NCI-H2081 (cell line): ENCODE measurements at places on chromosomes 7 and 10.

DNA sequence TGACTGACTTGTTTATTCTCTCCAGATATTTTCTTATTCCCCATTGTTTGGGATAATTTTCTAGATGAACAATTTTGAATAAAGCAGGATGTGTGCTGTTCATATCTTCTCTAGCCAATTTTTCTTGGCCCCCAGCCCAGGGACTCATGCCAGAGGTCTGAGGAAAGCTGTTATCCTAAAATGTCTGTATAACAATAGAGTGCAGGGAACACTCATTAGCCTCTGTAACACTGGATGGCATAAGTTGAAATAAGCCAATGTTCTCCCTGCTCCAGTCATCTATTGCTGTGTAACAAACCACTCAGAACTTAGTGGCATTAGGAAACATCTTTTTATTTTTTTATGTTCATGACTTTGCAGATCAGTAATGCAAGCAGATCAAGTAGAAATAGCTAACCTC is 121.7 kb upstream of the TRIM24 start:
- peak; percentile 81 for DNase-seq

- DNase-seq = no peak
Measured at GRCh38 chr10:11875494-11876281, 52.5 kb downstream of the PROSER2 start.

DNA sequence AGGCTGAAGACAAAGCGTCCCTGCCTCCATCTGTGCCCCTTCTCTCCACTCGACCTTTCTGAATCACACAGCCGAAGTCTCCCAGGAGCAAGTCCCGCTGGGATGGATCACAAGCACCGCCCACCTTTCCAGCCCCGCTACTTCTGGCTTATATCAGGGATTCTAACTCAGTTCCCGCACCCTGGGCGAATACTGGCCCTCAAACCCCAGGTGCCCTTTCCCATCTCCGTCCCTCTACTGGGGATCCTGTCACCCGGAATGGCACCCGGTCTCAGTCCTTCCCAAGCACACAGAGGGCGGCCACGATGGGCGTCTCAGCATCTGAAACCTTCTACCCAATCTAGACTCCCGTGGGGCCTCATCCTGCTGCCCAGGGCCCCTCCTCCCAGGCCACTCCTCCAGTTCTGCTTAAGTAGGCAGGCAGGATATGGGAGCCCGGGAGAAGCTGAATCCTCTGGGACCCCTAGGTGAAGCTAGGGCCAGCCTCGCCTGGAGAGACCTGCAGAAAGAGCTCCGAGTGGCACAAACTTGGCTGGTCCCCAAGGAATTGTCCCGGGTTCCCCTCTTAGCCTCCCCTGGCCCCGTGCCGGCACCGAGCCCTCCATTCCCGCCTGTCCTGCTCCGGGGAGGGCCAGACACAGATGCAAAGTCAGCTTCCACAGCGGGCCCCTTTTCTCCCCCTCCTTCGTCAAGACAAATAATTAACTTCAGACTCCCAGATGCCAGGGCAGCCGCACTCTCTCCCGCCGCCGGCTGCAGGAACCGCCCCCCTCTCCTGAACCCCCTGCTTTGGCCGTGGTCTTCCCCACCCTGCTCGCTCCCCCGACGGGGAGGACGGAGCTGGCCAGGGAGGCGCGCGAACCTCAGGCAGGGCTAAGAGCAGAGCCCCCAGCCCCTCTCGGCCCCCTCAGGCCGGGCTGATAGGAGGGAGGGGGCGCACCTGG is 612 bp downstream of the KCP start:
- no peak for DNase-seq

DNA sequence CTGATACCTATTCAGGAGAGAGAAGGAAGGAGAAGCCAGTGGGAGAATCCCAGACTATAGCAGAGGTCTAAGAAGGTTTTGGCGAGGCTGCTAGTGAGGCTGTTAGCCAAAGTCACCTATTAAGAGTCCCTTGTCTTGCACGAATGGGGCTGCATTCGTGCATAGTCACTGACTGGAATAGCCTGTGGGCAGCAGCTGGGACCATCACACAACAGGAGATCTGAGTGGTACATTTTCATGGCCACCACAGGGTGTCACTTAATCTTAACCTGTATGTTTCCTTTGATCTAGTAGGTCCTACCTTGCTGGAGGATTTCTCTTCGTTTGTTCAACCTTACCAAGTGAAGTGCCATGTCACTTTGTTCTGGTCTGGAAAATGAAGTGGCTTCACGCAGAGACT is 319.9 kb downstream of the BMPER start:
- no peak for DNase-seq

DNA sequence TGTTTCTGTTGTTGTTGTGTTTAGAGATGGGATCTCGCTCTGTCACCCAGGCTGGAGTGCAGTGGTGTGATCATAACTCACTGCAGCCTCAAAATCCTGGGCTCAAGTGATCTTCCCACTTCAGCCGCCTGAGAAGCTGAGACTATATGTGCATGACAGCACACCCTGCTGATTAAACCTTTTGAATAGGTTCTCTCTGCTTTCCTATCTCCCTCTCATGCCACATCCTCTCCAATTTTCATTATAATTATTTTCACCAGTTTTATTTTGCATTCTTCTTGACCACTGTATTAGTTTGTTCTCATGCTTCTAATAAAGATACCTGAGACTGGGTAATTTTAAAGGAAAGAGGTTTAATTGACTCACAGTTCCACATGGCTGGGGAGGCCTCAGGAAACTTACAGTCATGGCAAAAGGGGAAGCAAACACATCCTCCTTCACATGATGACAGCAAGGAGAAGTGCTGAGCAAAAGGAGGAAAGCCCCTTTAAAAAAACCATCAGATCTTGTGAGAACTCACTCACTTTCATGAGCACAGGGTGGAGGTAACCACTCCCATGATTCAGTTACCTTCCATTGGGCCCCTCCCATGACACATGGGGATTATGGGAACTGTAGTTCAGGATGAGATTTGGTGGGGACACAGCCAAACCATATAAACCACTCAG is 12.9 kb downstream of the AGK start:
- no peak for DNase-seq

DNA sequence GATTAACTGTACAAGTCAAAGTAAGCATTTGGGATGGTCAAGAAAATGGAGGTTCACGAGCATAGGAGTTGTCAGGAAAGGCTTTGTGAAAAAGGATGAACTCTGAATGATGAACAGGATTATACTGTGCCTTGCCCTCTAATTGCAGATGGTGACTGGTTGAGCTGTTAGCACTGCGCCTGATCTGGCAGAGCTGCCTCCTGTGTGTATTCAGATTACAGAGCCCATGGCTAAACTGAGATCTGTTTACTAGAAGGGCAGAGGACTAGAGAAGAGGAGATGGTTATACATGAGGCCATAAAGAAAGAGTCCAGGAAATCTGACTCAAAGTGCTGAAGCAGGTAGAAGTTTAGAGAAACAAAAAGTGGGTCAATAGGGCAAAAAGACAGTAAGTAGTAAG is 29.7 kb downstream of the LRRC72 start:
- DNase-seq = no peak

DNA sequence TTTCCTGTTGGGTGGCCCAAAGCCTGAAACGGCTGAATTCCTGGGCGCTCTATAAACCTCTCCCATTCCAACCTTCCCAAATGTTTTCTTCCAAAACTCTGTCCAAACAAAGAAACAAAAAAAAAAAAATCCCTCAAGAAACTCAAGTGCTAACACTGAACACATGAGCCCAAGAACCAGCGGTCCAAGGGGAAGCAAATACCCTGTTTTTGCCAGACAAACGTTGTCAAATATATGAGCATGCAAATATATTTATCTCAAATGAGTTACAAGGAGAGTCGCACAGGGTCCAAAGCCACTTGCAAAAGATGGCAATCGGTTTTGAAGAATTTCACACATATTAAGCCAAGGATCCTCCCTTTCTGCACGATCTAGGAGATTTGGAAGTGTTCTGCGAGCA is 23.3 kb upstream of the EMX2 start:
- DNase-seq = no peak

DNA sequence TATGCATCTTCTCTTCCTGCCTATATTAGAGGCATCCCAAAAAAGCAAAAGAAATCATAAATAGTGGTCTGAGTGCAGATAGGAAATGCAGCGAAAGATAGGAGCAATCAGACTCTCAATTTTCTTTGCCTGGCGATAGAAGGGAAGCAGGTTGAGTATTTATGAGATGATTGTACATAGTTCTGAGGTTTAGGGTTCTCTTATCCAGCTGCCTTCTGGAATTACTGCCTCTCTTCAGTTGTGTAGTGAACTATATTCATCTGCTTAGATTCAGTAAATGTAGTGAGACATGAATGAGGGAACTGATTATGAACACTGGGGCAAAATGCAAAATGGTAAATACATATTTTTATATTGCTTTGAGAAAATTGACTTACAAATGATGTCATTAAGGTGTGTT is 93.0 kb upstream of the CYP26C1 start:
- no peak for DNase-seq

DNA sequence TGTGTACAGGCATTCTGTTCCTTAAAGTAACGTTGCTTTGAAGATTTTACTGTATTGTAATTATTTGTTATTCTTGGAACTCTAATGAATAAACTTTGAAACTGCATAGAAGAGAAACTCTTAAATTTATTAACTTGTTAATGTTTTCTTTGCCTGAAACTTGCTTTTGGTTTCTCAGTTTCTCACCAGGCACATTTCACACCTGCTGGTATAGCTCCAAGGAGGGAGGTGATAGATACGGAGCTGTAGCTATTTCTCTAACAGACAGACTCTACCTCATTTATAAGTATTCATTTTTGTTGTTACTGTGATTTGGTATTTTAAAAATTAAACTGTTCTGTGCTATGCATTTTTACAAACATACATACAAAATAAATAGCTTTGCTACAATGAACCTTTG is 32.7 kb downstream of the R3HCC1L start:
- no peak for DNase-seq

DNA sequence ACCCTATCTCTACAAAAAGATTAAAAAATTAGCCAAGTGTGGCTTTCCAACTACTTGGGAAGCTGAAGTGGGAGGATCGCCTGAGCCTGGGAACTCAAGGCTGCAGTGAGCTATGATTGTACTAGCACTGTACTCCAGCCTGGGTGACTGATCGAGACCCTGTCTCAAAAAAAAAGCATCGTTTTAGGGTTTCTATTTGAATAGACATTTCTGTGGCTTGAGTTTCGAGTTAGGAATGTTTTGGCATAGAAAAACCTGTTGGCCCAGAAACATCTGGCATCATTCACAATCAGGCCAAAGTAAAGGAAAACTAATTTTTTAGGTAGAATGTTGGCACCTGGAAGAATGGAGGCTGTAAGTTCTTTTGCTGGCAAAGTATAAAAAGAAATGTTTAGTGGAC is 72.4 kb downstream of the AUTS2 start:
- DNase-seq = no peak

DNA sequence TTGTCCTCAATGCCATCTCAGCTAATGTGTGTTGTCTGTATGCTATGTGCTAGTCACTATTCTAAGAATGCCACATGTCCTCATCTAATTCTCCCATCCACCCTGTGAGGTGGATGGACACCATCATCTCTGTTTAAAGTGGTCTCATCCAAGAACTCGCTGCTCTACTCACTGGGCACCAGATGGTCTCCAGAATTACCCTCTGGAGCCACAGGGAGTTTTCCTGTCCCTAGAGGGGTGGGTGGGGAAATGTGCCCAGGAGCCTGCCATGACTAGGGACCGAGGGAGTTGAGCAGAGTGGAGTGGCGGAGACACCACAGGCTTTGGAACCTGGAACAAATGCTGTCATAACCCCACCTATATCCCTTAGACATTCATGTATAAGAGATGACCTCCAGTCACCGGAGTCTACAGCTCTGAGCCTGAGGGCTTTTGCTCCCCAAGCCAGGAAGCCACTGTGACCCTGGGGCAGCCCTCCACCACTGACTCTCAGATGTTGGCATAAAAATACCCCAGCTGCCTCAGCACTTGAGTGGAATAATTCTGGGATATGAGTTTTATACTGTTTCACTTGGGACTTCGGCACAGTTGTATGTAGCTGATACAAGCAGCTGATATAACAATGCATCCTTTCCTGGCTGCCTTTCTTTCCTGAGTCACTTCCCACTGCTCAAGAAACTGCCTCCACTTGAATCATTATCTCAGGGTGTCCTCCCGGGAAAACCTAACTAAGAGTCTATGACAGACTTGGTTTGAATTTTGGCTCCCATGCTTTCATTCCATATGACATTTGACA is 61.5 kb upstream of the RAPGEF5 start:
- DNase-seq = no peak

GRCh38 chr7:106660862-106661720 is at the start of gene CCDC71L:
Gene CCDC71L, minus strand, starts transcription at chr7:106661158. Its CDS starts 262 bp downstream, at chr7:106660896.
- DNase-seq = peak; percentile 97

DNA sequence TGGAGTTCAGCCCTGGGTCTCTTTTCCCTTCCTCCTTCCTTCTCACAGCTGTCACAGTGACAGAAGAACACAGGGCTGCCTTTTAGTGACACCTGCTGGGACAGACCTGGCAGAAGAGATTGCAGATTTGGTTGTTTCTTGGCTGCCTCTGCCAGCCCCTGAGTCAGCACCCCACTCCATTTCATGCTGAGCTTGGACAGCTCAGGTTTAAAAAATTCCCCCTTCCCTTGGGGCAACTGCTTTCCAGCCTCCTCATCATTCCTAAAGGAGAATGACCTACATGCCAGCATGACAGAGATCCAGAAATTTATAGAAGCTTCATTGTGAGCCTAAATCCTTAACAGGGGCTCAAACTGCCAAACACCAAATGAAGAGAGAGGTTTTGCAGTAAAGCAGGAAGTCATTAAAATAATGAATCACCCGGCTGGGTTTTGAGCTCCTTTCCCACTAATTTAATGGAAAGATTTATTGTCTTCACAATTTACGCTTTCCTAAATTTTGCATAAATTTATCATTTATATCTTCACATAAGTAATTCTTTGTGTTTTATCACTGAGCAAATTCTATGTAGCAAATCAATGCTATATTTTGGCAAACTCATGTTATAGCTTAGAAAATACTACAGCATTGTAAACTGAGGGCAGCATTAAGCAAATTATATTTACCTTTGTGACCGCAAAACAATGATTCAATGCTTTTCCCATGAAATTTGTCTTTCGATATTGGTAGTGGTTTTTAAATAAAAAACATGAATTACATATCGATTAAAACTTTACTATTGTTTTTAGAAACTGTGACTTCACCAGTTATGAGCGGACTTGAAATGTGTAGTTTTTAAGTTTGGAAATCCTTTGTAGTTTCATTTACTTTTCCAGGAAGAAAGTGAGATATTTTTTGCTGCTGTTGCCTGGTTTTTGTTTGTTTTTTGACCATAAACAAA is 399.5 kb upstream of the ANKRD30A start:
- peak; percentile 81 for DNase-seq

- no peak for DNase-seq
Measured at GRCh38 chr10:22607261-22607660, 107.1 kb downstream of the PIP4K2A start.

DNA sequence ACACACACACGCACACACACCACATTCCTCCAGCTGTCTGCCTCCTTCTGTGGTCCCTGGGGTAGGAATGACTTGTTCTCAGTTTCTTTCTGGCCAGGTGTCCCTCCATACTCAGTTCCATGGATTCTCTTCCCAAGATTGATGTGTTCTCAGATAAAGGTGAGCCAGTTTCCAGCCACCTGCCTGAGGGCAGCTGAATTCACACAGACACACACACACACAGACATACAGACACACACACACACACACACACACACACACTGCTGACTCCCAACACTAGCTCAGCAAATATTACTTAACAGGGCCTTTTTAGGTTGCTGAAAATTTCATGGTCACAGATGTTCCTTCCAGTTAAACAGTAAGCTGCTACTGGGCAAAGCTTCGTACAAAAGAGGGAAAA is 45.4 kb upstream of the GDF10 start:
- DNase-seq = no peak

- DNase-seq = no peak
Measured at GRCh38 chr7:123724817-123725253, 24.0 kb downstream of the WASL start.
